ENCODE measurements at places on chromosomes 1 and 21. TPM values are rescaled to one million over a fixed set of nuclear protein-coding genes. Genes with fewer than 3 reads are reported as not detected.

Gene GPR52
- total RNA-seq, result 0.39 TPM

Gene TFF2
- not detected for total RNA-seq

DNA sequence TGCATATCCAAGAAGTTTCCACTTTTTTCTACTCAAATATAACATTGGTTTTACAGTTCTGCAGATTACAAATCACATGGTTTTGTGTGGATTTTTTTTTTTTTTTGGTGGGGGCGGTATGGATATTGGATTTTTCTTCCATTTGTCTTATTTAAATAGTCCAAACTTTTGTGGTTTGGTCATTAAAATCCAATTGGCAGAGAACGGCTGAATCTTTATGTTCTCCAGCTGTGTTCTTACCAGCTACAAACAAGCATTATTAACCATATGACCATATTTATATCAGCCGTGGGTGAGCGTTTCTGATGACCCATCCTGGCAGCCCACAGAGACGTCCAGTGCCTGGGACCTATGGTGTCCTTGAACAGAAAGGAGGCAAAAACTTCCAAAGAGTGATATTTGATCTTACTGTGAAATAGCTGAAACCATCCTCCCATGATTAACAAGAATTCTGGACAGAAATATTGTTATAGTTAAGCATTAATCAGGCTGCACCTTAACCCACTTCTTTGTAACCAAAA is 200.4 kb downstream of the LYPLAL1 start:
- DNase-seq, result no peak

GRCh38 chr1:104378414-104378813 is 628.7 kb downstream of the AMY1C start:
- DNase-seq, result no peak

DNA sequence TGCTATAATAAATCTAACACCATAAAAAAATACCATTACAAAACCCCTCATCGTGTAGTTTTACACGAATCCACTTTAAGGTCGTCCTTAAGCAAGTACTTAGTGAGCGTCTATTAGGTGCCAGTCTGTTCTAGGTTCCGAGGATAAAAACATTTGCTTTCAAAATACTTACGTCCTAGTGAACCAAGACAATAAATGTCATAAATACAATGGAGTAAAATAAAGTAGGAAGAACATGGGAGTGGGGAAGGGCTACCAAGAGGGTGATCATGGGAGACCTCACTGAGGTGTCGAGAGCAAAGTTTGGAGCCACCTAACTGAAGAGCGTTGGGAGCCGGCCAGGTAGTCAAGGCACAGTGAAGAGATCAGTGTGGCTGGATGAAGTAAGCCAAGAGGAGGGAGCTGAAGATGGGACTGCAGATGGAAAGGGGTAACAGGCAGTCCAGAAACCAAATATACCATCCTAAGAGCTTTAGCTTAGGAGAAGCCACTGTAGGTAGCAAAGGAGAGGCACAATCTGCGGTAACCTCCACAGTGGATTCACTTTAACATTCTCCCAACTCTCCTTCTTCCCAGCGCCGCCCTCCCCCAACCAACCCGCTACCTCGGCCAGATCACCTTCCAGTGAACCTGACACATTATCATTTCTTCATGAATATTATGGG is 684 bp downstream of the LTN1 start:
- no peak for DNase-seq

- DNase-seq, result no peak
Observed at GRCh38 chr1:11158720-11159321, 30.3 kb upstream of the ANGPTL7 start.

GRCh38 chr1:245578308-245578707 is 423.5 kb downstream of the KIF26B start:
- no peak for DNase-seq

DNA sequence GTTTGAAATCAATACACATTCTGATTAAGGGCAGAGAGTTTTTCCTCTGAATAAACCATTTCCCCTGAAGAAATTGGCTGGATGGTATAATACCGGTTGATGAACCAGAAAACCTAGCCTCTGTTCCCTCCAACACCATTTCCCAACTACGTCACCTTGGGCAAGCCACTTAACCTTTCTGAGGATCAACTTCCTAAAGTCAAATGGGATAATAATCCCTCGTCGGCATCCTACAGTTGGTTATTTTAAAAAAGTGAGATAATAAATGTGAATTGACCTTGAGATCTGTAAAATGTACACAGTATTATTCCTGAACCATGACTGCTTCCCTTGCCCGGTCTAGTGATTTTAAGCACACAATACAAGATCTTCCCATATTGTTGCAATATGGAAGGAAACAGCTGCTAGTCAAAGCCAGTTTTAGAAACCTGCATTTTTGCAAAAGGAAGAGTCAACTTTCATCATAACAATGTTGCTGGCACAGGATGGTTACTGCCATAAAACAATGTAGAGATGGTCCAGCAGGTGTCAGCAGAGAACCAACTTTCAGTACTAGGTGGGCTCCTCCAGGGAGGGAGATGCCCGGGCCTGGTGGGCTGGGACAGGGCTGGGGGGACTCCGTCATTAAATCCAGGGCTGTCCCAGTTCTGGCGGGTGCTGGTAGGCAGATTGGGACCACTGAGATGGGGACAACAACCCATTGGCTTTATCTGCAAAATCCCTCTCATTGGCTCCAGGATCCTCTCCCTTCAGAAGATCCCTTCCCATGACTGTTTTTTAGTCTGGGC is 5.2 kb upstream of the HLX start:
- DNase-seq, result no peak

DNA sequence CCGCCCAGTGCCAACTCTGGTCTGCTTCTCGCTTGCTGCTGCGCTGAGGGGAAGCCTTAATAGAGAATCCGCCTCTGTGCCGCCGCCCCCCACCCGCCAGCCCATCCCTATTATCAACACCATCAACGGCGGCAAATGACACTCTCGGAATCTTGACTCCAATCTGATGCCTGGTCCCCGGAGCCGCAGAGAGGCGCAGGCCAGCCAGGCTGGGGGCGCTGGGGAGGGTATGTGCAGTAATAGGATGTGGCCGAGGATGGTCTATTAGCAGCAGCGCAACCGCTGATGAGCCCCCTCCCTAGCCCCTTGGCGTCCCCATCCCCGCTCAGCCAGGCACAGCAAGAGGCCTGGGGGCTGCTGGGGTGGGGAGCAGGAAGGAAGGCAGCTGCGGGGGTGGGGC is 15.1 kb upstream of the DMBX1 start:
- DNase-seq, result no peak

Data from lower leg skin (tissue), 4 donors.